ENCODE measurements at places on chromosomes 2 and 18.
A peak's percentile ranks its signal among the peaks of the same experiment; 100 is the strongest.

DNA sequence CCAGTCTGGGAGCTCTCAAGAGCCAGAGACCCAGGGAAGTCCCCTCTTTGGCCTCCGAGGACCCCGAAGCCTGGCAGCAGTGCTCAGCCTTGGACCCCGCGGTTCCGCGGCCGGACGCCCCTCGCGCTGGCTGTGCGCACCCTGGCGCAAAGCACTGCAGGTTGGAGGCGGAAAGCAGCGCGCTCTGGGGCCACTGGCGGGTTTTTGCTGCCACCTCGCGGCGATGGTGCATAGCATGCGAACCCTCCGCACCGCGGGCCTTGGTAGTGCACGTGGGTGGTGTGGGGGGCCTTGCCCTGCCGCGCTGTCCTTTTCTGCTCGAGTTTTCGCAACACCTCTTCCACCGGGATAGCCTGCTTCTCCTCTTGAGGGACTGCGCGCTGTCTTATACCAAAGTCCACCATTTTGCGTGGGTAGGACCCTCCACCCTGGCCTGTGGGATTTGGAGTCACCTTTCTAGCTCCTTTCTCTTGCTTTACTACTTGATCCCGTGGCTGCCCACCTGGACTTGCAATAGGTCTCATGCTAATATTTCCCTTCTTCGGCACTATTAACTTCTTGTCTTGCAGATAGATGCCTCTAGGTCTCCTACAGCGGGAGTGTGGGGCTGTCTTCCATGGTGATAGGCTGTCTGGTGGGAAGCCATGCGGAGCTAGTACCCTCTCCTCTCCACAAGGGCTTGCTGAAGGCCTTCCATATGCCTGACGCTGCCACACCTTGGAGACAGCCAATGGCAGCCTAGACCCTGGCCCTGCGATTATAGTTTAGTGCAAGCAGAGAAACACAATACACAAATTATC lies 14.3 kb downstream of the SIX3 start:
- DNase-seq: peak; percentile 40

- DNase-seq: no peak
Observed at GRCh38 chr2:174184915-174185314, 63.4 kb downstream of the OLA1 start.

- no peak for DNase-seq
Observed at GRCh38 chr2:101969723-101970122, 22.0 kb upstream of the IL1R2 start.

DNA sequence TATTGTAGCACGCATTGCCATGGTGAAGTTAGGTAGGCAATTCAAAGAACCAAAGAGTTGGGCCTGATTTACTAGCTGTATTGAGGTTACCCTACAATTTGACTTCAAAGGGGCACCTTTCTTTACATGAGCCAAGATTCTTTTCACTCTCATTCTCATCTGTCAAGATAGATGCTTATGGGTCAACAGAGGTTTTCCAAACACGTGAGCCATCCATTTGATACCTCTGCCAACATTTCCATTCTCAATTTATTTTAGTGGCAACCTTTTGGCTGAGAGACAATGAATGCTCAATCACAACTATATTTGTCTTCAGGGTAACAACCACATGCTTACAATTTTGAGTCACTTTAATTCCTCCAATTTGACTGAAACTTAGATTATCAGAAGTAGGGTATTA lies 370.6 kb upstream of the CDH20 start:
- DNase-seq: no peak

- DNase-seq: no peak
Observed at GRCh38 chr2:51673628-51674027, 641.7 kb upstream of the NRXN1 start.

GRCh38 chr2:54899576-54900200 lies 150.6 kb downstream of the RTN4 start:
- DNase-seq: no peak

DNA sequence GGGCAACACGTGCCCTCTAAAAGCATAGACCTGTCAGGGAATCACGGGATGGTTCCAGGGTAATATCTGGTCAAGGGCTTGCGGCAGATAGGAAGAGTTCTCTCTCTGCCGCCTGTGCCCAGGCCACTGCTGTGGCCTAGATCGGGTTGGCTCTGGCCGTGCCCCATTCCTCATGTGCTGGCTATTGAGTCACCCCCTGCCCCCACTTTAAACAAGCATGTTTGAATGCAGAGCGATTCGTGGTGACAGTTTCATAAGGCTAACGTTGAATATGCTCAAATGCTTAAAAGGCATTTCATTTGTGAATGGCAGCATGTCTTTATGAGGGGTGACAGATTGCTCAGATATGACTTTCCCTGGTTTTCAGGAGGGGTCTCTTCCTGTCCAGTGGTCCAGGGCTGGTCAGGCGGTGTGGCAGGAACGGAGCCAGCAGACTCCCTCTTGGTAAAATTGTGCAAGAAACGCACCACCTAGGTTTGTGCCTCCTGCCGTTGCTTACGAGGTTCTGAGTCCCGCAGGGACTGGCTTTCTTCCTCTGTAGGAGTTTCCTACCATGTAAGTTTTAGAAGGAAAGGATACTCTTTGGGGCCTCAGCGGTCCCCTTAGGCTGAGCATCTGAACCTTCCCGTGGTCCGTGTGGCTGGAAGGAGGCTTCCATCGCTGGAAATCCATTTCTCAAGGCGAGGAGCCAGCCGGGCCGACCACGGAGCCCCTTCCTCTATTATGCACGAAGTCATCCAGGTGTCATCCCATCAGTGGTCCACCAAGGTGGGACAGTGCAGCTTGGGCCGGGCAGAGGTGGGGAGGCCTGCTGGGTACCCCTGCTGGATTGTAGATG lies 50.2 kb downstream of the AGAP1 start:
- no peak for DNase-seq

DNA sequence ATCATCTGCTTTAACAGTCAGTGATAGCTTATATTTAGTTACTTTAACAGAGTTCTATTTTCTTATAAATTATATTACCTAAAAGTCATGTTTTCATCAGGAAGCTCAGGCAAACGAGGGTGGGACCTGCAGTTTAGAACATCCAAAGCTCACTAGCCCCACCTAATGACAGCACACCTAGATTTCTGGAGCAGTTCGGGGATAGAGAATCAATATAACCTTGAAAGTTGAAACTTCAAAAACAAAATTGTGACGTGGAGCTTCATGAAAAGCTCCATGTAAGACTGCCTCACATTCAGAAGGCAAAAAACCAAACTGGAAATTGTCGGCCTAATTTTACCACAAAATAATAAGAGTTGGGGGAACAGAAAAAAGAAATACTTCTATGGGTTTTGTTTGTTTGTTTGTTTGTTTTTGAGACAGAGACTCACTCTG lies 185.9 kb upstream of the CCDC150 start:
- DNase-seq: no peak

DNA sequence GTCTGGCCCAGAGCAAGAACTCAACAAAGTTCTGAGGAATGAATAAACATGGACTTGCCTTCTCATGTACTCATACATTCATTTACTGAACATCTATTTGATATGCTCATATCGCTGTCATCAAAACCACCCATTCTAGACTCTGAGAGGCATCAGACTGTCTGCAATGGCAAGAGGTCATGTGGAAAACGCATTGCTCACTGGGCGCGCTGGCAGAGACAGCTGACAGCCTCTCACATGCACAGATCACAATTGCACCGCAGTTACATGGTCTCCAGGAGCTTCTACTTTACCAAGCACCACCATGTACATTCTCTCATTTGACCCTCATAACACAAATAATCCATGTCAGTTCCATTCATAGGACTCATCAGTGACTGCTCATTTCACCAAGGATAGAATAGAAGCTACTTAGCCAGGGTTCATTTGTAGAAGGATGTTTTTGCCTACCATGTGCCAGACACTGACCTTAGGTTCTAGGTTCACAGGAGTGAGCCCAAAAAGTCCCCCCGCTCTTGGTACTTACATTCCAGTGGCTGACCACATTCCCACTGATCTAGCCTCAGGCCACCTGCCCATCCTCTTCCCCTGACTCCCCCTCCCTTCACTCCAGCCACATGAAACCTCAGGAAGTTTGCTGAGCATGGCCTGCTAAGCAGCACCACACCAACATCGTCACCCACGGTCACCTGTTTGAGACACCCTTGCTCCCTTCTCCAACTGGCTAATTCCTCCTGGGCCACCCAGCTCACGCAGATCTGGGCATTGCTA lies 6.1 kb downstream of the FAM124B start:
- no peak for DNase-seq

GRCh38 chr2:72526623-72527022 lies 299.2 kb downstream of the EXOC6B start:
- no peak for DNase-seq

DNA sequence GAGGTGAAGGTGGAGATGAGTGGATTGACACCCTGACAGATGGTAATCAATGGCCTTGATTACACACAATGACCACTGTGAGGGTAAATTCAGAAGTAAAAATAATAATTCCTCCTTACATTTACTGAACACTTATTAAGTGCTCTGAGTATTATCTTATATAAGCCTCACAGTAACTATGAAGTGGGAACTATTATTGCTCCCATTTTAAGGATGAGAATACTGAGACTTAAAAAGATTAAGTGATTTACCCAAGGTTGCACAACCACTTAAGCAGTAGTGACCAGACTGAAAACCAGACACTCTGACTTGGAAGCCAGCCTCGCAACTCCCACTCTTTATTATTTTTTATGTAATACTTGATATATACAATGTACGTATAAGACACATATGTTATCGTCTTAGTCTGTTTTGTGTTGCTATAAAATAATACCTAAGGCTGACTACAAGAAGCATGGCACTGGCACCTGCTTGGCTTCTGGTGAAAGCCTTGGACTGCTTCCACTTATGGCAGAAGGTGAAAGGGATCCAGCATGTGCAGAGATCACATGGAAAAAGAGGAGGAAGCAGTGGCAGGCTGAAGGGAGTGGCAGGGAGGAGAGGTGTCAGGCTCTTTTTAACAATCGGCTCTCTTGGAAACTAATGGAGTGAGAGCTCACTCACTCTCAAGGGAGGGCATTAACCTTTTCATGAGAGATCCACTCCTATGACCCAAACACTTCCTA lies 41.5 kb upstream of the C1D start:
- DNase-seq: no peak

- no peak for DNase-seq
Observed at GRCh38 chr2:112787294-112787693, 3.0 kb upstream of the IL1A start.

- DNase-seq: no peak
Observed at GRCh38 chr18:7661207-7661606, 94.1 kb downstream of the PTPRM start.

- DNase-seq: no peak
Observed at GRCh38 chr2:171247741-171248662, 87.3 kb upstream of the TLK1 start.

DNA sequence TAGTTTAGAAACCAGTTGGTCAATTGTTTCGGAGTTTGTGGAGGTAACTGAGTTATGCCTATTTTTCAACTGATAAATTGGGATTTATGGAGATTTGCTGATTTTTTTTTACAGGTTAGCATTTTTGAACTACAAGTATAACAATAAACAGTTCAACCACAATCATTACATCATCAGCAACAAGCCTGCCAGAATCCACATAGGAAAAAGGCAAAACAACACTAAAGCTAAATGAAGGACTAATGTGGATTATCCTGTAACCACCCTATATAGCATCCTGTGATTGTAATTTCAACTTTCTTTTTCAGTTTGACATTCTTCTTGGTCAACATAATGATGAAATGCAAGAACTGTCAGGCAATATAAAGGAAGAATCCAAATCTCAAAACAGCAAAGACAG lies 76.5 kb downstream of the CCDC102B start:
- DNase-seq: no peak

DNA sequence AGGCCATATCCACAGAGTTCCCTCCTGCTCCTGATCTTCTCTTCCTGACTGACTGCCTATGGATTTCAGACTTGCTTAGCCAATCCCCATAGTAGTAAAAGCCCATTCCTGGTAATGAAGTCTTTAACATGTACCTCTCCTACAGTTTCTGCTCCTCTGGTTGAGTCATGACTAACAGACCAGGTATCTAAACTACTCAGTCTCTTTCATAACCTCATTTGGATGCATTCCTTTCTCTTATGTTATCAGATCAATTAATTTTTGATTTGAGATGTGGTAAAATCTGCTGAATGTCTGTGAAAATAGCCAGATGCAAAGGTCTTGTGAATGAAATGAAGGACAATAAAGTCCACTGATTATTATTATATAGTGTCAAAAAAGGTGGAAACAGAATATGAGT lies 198.0 kb downstream of the NBAS start:
- DNase-seq: no peak

- no peak for DNase-seq
Observed at GRCh38 chr18:13603304-13604019, 122.9 kb downstream of the FAM210A start.

DNA sequence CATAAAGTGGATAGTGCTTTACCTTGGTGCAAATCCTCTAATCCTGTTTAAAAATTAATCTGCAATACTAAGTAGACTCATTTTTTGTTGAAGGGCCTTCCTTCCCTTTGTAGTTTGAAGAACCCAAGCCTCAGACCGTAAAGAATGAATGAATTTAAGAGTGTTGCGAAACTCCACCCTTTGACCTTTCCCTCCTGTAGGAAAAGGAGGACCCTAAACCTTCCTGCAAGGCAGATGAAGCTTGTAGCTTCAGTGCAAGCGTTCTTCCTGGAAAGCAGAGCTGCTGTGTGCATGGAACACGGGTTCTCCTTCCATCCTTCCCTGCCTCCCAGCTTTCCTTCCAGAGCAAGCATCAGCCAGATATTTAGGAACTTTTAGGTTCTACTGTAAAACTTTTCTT lies 1.7 kb downstream of the IMPA2 start:
- no peak for DNase-seq

DNA sequence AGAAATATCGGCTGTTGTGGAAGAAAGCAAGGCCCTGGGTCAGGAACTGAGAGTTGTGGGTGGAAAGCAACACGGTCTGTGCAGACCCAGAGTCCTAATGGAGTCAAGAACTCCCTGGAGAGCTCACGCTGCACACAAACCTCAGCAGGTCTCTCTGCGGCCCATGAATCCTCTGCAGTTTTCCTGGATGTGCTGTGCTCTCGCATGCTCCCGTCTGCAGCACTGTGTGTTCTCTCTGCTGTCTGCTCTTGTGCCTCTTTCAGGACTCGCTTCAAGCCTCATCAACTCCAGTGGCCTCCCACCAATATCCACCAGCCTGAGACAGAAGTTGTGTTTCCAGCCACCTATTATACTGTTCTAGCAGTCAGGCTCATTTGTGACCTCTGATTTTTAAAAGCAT lies 24.3 kb downstream of the RNU4ATAC start:
- DNase-seq: no peak

GRCh38 chr2:46076251-46076650 lies 221.0 kb upstream of the EPAS1 start:
- no peak for DNase-seq

DNA sequence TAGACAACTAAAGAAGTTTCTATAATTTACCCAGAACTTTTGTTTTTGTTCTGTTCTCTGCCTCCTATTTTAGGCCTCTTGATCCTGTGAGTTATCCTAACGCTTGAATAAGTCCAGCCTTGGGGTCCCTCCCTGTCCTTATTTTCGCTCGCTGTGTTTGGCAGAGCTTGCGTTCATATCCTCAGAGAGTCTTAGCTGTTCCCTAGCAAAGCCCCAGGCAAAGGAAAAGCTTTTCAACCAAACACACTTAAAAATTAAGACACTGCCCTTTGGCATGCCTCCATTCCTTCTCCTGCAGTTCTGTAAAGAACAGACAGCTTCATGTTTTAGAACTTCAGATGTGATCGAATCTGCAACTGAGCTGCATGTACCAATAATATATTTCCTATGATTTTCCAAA lies 517.2 kb downstream of the SUCLG1 start:
- DNase-seq: no peak

Measured in stimulated activated CD4-positive, alpha-beta T cell treated with anti-CD3 and anti-CD28 coated beads, Interleukin-15, amount 100 ng/mL, for 1 hour (primary cell).